Germinal center (tissue), 1 donor: ENCODE measurements at places on chromosomes 6 and 20.

GRCh38 chr6:16081326-16081725 lies 47.6 kb upstream of the MYLIP start:
- no peak for DNase-seq

DNA sequence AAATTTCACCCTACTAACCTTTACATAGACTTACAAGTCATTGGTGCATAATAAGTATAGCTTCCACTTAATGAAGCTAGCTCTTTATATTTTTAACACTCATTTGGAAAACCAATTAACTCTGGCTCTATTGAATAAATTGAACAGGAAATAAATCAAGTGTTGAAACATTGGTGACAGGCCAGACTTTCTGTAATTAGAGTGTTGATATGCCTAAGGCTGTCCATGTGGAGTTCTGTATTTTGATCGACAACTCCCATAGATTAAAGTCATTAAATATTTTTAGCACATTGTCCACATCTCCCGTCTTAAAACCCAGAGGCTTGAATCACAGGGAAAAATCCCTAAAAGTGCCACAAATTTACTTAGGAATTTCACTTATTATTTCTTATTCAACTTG lies 468.3 kb downstream of the KHDRBS2 start:
- no peak for DNase-seq

DNA sequence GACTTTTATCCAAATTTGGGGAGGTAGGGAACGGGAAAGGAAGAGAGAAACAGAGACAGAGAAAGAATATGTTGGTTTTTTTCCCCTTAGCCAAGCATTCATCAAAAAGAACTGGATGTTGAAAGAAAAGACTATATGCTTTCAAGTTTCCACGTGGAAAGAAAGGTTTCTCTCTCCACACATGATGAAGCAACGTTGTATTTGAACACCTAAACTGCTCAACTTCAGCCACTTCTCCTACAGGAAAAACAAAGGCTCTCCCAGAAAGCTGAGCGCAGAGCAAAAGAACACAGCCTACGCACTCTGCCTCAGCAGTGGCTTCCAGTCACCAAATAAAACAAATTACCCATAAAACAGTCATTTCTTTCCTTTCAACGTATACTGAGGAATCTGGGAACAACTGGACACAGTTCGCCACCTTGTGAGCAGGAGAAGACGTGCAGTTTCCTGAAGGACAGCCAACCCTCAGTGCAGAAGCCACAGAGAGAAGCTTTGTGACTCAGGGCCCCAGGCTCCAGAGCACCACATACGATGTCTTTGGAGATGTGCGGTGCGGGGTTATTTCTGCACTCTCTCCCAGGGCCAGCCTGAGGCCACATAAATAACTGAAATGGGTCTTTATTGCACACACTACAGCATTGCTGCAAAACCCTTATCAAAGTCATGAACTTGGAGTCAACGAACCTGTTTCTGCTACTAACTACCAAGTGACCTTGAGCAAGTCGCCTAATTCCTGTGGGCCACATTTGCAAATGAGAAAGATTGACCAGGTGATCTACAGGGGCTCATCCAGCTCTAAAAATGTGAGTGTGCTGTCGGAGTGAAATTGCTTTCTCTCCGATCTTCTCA lies 10.1 kb downstream of the IL17F start:
- DNase-seq = no peak

DNA sequence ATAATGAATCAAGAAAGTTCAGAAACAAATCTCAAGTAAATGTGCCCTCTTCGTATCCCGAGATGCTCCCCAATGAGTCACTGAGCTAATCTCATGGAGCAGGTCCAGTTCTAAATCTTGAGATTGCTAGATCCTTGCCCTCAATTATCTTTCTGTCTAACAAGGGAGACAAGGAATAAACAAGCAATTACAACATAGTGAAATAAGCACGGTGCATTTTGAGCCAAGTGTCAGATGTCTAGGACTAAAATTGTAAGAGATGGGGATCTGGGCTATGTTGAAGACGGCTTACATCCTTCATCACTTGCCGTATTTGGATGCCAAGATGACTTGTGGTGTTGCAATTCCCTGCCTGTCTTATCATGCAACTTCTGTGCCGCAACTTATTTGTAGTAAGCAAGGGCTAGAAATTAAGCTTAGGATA lies 56.5 kb upstream of the ADGRF1 start:
- DNase-seq = no peak

DNA sequence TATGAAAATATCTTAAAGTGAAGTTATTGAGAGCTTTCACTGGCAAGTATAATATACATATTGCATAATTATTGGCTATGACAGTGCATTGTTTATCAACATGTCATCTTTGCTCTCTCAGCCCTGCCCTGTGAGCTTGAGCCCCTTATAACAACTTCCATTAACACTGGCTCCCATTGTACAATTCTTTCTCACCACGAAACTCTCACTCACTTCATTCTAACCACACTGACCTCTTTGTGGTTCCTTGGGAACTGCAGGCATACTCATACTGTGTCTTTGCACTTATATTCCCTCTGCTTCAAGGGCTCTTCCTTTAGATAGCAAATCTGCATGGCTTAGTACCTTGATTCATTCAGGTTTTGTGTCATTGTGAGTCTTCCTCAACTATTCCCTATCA lies 411.8 kb downstream of the CDKAL1 start:
- DNase-seq = no peak
